ENCODE measurements at places on chromosomes 13 and 19. TPM values are rescaled to one million over a fixed set of nuclear protein-coding genes. Genes with fewer than 3 reads are reported as not detected.

The CERS1 gene
- total RNA-seq: 1.6 TPM

The KLC3 gene
- not detected for total RNA-seq

The ENOX1 gene
- 9.6 TPM for total RNA-seq

The FAM124A gene
- total RNA-seq: 1.4 TPM

The KRTDAP gene
- not detected for total RNA-seq

The PPFIA3 gene
- total RNA-seq: 1.8 TPM

The CCL25 gene
- total RNA-seq: not detected

The ABHD17A gene
- total RNA-seq: 58.4 TPM

The LRRC63 gene
- total RNA-seq: 0.37 TPM

The DNAJC15 gene
- total RNA-seq: 8.8 TPM

The TEAD2 gene
- 5.9 TPM for total RNA-seq

The ZFR2 gene
- total RNA-seq: not detected

The GPR12 gene
- not detected for total RNA-seq

The ZNF541 gene
- under 0.01 TPM for total RNA-seq

The RUBCNL gene
- total RNA-seq: 0.59 TPM

The IGSF23 gene
- total RNA-seq: not detected

The APLP1 gene
- total RNA-seq: 0.37 TPM

The KLK15 gene
- total RNA-seq: not detected

The ZSCAN4 gene
- not detected for total RNA-seq

The ZNF486 gene
- 4.9 TPM for total RNA-seq

The CGB3 gene
- total RNA-seq: not detected

The CRX gene
- total RNA-seq: not detected

The CGB8 gene
- not detected for total RNA-seq

The NBEA gene
- total RNA-seq: 1.1 TPM

The GARIN5A gene
- total RNA-seq: not detected

The CGB2 gene
- not detected for total RNA-seq

The VMAC gene
- total RNA-seq: 4.3 TPM

The CYP2A13 gene
- not detected for total RNA-seq

The COX7A1 gene
- 3.3 TPM for total RNA-seq

The ZNF442 gene
- total RNA-seq: 1.8 TPM

The MISP gene
- total RNA-seq: not detected

The CLEC4G gene
- total RNA-seq: not detected

The TRPC4 gene
- total RNA-seq: under 0.01 TPM

The PLPPR3 gene
- total RNA-seq: not detected

The BRCA2 gene
- 10.3 TPM for total RNA-seq

The FFAR3 gene
- total RNA-seq: not detected

The SGTA gene
- total RNA-seq: 47.0 TPM

The CAMSAP3 gene
- total RNA-seq: not detected

The BEST2 gene
- total RNA-seq: not detected

The CPB2 gene
- not detected for total RNA-seq

The CGB1 gene
- not detected for total RNA-seq

The KIR2DL1 gene
- not detected for total RNA-seq

The RFXAP gene
- total RNA-seq: 1.8 TPM

The MEIOSIN gene
- total RNA-seq: not detected

The SYCN gene
- total RNA-seq: not detected

The CLDND2 gene
- total RNA-seq: not detected

The IGFL3 gene
- total RNA-seq: not detected
